ENCODE measurements at places on chromosomes 16 and 17. TPM values are rescaled to one million over a fixed set of nuclear protein-coding genes. Genes with fewer than 3 reads are reported as not detected.

DNA sequence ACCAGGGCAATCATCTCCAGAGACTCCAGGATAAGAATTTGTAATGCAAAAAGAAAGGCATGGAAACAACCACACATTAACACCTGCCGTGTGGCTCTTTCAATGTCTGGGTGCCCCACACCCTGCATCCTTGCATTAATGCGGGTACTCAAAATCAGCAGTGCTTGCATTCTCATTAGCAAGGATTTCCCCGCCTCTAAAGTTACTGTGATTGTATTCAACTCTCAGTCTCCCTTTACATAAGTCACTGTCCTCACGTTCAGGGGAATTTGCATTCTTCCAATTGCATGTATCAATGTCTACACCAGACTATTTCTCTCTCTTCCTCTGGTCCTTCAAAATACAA lies 324.3 kb downstream of the FOXL1 start:
- DNase-seq, result no peak

- no peak for DNase-seq
Measured at GRCh38 chr17:14359163-14360020, 58.5 kb downstream of the HS3ST3B1 start.

DNA sequence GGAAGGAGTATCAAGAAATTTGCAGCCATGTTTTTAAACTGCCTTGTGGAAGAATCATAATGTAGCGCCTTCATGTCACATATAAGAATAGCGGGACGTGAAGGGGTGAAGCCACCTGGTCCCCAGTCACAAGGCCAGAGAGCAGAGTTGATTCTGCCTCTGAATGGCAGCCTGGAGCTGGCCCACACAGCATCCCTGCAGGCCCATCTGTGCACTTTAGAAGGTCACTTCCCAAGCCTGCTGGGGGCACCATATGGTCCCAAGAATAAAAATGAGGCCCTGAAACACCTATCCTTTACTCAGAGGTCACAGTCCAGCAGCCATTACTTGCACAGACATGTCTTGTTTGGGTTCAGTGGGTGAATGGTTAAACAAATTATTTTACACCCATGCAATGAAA lies 15.0 kb downstream of the CD300E start:
- no peak for DNase-seq

- no peak for DNase-seq
Measured at GRCh38 chr16:12202486-12202885, 226.0 kb downstream of the SNX29 start.

ARRB2 gene
- 3.5 TPM for total RNA-seq

HSF5 gene
- total RNA-seq, result not detected

GAST gene
- not detected for total RNA-seq

KRT15 gene
- total RNA-seq, result 0.43 TPM

OR4D2 gene
- total RNA-seq, result not detected

NAGS gene
- 0.64 TPM for total RNA-seq
